Liver (tissue), 10 donors: ENCODE measurements at places on chromosomes 16 and 17.

DNA sequence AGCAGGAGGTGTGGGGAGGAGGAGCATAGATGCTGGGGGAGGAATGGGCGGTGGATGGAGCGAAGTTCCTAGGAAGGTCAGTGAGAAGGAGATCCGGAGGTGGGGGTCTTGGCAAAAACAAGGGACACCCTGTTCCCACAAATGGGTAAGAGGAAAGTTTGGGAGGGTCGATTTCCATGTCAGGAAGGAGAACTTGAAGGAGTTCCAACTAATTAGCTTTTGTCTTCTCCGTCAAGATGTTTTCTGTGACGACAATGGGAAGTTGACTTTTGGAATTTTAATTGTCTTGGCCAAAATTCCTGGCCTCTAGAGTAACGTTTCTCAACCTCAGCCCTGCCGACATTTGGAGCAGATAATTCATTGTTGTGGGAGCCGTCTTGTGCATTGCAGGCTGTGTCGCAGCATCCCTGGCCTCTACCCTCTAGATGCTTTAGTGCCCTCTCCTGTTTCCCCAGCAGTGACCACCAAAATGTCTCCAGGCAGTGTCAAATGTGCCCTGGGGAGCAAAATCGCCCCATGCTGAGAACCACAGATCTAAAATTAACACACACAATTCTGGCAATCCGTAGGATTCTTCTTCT, 97.1 kb downstream of the PITPNC1 start:
- DNase-seq: no peak

- DNase-seq: peak; percentile 70
Measured at GRCh38 chr17:55264645-55265298, at the start of gene HLF. Gene HLF (plus strand): TSS chr17:55264960. CDS start chr17:55265485, 525 bp downstream.

- no peak for DNase-seq
Measured at GRCh38 chr17:21218101-21218500, 4.1 kb upstream of the TMEM11 start.

GRCh38 chr16:71923941-71924690, 28.8 kb downstream of the IST1 start:
- DNase-seq: no peak

DNA sequence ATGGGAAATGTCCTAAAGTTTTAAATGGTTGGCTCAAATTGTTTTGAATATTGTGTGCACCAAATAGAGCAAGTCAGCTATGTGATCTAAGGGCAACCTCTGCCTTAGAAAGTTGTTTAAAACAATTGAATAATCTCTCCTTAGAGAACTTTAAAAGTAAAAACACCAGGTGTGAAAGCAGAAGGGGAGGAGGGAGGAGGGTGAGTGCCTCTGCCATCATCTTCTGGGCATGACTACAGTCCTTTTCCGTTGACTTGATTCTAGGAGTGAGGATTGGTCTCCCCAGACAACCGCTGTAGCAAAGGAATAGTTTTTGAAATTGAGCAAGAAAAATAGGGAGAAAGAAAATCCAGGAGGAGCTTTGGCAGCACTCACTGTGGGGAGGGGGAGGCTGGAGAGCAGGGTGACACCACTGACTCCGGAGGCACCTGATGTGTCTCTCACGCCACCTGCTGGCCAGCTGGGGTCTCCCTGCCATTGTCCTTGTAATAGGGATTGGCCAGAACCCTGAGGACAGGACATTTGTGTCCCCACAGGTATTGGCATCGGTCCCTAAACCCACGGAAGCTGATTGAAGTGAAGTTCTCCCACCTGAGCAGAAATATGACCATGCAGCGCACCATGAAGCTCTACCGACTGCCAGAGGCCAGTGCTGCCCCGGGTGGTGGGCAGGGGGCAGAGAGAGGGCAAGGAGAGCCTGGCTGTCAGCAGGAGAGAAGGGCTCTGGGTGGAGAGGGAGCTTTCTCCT, 33.3 kb downstream of the PLCD3 start:
- DNase-seq: peak; percentile 87

- DNase-seq: no peak
Measured at GRCh38 chr16:4245077-4245791, 3.4 kb upstream of the SRL start.

GRCh38 chr16:81394966-81395655, 49.5 kb upstream of the CMIP start:
- DNase-seq: no peak

- DNase-seq: no peak
Measured at GRCh38 chr17:66690166-66690565, 144.8 kb upstream of the CACNG5 start.

DNA sequence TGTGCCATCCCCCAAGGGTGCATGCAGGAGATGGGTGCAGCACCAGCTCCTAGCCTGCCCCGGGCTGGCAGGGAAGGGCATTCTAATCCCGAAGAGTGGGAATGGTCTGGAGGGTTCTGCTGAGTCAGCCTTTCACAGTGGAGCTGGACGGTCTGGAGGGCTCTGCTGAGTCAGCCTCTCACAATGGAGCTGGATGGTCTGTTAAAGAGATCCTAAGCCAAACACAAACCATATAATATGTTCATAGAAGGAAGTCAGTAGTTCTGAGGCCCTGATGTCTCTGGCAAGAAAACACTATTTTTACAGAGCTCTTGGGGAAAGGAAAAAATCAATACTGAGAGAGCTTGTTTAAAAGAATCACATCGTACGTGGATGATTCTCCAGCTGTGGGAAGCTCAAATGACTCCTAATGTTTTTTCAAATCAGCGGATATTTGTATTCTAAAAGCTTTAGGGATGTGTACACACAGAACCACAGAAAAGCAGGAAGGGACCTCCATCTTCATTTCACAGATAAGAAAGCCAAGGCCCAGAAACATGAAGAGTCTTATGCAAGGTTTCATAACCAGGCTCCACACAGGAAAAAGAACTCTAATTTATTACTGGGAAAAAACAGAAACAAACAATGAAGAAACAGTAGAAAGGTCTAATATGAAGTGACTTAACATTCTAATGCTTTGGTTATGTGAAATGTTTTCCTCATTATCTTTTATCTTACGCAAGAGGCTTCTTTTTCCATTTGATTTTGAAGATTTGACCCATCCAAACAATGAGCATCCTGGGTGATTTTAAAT, 176.3 kb downstream of the VPS53 start:
- DNase-seq: no peak

DNA sequence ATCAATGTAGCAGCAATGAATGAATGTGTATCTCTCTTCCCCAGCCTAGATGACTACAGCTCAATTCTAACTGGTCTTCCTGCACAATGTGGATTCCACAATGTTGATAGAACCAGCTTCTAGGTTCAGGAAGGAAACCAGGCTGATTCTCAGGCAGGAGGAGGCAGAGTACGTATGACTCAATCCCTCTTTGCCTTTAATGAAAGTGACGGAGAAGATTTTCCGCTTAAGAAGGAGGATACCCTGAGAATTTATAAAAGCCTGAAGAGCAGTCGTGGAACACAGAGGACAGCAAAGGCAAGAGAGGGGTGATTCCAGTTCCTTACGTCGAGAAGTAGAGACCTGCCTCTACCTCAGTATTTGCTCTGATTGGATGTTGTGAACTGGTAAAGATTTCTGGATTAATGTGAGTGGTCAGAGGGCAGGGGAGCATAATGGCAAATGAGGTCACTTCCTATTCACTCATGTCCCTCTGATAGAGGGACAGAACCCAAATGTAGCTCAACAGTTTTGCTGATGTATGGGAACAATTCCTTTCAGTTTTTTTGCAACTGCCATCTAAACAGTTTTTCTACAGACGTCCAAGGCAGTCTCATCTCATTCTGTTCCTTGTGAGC, 15.0 kb upstream of the SLC16A11 start:
- no peak for DNase-seq
